ENCODE measurements at places on chromosomes 16 and 17.

GRCh38 chr17:18033442-18034099, 5.4 kb downstream of the ATPAF2 start:
- peak; percentile 87 for DNase-seq

DNA sequence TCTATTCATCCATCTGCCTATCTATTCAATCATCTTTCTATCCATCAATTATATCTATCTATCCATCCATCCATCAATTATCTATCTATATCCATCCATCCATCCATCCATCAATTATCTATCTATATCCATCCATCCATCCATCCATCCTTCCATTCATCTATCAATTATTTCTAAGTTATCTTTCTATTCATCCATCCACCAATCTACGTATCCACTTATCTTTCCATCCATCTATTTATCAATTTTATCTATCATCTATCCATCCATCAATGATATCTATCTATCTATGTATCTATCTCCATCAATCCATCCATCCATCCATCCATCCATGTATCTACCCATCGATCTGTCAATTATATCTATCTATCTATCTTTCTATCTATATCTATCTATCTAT, 158.4 kb upstream of the ZKSCAN2 start:
- no peak for DNase-seq

GRCh38 chr17:83053739-83054451, 25.5 kb upstream of the METRNL start:
- DNase-seq = no peak

DNA sequence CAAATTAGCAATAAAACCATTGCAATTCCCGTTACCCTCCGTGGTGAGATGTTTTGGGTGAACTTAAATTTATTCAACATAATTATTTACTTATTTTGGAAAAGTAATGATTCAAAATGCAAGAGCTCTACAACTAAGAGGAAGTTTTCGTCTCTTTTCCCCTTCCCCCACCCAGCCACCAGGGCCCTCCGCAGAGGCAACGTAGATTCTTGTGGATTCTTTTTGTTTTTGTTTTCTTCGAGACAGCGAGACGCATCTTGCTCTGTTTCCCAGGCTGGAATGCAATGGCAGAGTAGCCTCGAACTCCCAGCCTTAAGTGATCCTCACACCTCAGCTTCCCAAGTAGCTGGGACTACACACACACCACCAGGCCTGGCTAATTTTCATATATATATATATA, 19.2 kb downstream of the CCDC40 start:
- DNase-seq = no peak

- peak; percentile 77 for DNase-seq
These were observed 3.7 kb upstream of the LYZL6 start for GRCh38 chr17:35947156-35947585.

DNA sequence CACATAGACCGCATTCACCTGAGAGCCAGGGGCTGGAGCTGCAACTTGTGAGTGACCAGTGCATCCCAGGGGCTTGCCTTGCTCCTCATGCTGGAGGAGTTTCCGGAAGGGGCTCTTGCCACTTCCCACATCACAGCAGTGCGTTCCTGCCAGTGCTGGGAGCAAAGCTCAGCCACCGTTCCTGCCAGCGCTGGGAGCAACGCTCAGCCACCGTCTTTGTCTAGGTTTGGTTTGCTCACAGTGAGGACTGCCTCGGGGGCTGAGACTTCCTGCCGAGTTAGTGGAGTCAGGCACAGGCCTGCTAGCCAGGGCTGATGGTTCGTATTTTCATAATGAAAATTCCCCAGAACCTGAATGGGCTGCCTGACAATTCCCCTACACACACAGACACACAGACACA, 5.4 kb upstream of the CHRNE start:
- peak; percentile 85 for DNase-seq

DNA sequence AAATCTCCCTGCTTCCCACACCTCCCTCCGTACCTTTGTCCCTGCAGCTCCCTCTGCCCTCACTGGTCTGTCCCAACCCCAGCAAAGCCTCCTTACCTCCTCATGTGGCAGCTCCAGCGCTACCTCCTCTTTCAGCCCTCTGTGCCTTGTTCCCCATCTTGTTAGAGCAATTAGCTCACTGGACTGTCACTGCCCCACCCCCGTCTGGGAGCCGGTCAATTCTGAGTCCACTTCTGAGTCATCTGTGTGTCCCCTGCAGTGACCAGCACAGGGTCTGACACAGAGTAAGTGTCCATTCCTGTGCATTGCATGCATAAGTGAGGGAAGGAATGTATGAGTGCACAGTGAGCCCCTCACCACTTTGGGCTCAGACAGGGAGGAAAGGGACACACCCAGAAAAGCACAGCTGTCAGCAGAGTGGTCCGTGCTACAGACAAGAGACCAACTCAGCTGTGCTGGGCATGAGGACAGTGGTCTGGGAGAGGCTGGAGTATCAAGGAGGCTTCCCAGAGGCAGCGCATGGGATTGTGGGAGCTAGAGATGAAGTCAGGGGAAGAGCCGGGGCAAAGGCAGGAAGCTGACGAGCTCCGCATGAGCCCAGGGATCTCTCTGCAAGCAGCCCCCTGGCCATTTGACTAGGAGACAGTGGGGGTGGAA, 45.9 kb downstream of the PITPNM3 start:
- DNase-seq = no peak

- DNase-seq = no peak
These were observed 153.5 kb upstream of the CIBAR2 start for GRCh38 chr16:85265810-85266209.

- no peak for DNase-seq
These were observed 35.1 kb downstream of the DDX19A start for GRCh38 chr16:70381604-70382342.

- peak; percentile 97 for DNase-seq
These were observed 31.4 kb downstream of the ACTG1 start for GRCh38 chr17:81481073-81481799.

DNA sequence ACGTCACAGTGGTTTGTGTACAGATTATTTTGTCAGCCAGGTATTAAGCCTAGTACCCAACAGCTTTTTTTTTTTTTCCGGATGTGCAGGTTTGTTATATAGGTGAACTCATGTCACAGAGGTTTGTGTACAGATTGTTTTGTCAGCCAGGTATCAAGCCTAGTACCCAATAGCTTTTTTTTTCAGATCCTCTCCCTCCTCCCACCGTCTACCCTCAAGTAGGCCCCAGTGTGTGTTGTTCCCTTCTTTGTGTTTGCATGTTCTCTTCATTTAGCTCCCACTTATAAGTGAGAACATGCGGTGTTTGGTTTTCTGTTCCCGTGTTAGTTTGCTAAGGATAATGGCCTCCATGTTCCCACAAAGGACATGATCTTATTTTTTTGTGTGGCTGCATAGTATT, 19.9 kb downstream of the RPTOR start:
- DNase-seq = no peak

DNA sequence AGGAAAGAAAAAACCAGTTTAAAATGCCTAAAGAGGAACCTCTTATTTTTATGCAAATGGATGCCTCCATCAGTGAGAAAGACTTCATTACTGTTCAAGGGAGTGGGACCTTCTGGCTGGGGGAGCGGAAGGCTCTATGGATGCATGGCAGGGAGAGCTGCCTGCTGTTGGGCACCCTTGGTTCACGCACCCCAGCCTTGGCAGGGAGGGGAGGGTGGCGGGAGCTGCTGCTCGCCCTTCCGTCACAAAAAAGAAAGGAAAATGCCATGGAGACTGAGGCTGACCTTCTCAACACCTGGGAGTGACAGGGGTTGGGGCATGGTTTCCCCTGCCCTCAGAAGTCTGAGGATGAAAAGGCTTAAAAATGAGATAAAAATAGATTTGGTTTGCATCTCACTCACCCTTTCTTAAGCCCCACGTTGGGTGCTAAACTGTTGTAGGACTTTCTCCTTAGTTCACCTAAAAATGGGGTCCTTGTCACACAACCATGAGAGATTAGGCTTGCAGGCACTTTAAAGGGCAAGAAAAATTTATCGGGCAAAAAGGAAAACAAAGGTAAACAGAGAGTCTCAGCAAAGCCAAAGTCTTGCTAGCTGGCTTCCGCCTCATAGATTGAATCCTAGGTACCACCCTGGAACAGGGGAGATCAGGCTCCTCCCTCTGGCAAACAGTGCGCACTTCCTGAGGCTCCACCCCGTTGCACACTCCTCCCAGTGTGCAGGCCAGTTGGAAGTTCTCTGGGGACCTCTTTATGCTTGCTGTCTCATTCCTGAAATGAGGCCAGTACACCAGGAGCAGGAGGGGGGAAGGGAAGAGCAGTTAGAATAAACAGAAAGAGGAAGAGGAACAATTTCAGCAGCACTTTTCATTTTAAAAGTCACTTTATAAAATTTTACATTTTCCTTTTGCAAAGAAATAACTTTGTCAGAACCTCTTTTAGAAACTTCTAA, 31.6 kb downstream of the PHKB start:
- peak; percentile 80 for DNase-seq

DNA sequence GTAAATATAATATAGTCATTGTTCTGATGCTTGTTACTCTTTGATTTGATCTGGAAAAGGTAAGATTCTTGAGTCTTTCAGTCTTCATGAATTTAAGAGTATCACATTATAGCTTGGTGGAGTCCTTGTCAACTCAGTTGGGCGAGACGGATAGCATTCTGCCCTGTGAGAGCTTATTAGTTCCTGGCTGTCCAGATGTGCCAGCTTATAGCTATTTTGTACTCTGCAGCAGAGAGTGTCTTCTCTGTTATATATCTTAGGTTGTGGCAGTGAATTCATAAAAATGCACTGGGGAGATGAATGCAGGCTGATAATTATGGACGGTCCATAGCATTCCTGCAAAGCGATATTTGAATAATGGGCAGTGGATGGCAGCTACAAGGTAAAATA, 51.0 kb upstream of the CRISPLD2 start:
- no peak for DNase-seq

DNA sequence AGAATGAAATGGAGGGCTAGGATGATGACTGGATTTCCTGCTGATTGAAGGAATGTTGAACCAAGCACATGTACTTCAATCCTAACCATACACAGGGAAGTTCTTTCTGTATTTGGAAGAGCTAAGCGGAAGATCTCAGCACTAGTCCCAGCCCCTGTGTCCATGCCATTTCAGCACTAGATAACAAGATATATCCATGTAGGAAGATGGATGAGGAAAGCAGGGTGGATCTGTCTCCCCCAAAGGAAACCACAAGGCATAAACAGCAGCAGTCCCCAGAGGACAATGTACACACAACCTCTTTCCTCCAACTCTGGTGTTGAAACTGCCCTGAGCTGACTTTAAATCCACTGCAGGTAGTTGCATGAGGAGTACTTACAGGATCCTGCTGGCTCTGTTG, 75.1 kb downstream of the GRIN2A start:
- DNase-seq = no peak

GRCh38 chr17:40362696-40363110, 1.8 kb downstream of the GJD3 start:
- peak; percentile 62 for DNase-seq

- no peak for DNase-seq
These were observed 3.9 kb upstream of the BIRC5 start for GRCh38 chr17:78210111-78210510.

- no peak for DNase-seq
These were observed 178.0 kb downstream of the PARN start for GRCh38 chr16:14452066-14452465.

- peak; percentile 84 for DNase-seq
These were observed 9.2 kb upstream of the CD300A start for GRCh38 chr17:74457146-74457819.

GRCh38 chr16:68091380-68092261, 6.5 kb downstream of the NFATC3 start:
- DNase-seq = peak; percentile 91

- DNase-seq = peak; percentile 83
These were observed at the start of gene RBL2 for GRCh38 chr16:53434377-53435065. RBL2 (plus strand) TSS chr16:53434471; CDS start chr16:53434557, 86 bp downstream.

- peak; percentile 52 for DNase-seq
These were observed 37.2 kb downstream of the SIAH1 start for GRCh38 chr16:48347980-48348379.

- DNase-seq = no peak
These were observed 39.0 kb downstream of the NEUROD2 start for GRCh38 chr17:39568702-39569101.

DNA sequence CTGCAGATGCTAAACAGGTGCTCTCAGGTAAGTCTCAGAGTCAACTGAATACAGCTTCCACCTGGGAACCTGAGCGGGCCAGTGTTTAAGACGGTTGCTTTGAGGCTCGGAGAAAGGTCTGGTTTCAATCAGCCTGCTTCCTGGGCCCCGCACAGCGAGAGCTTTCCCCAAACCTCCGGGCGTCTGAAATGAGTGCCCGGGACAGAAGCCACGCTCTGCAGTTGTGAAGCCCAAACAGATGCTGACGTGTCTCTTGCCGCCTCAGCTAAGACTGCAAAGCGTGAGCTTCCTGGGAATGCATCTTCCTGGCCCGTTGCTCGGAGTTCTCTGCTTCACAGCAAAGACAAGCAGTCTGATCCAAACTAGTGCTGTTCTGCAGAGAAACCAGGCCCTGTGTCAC, 36.7 kb downstream of the PLXDC1 start:
- DNase-seq = no peak

DNA sequence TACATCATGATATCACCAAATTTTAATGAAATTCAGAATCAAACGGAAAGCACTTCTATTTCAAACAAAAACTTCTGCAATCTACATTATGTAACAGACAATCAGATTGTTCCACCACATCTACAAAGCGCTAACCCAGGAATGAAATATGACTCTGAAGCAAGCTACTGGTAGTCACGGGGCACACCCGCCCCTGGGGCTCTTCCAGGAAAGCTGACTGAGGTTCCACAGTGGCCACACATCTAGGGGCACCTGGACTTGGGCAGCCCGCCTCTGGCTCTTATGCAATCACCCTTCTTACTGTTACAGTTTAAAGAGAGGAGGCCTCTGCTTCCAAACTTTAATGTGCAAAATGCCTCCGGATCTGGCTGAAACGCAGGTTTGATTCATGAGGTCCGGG, 27.5 kb downstream of the ZCCHC14 start:
- DNase-seq = peak; percentile 6

All from NCI-H69 (cell line).